AG10803 (cell line): ENCODE measurements at places on chromosomes 16 and 17.
A peak's percentile ranks its signal among the peaks of the same experiment; 100 is the strongest.

DNA sequence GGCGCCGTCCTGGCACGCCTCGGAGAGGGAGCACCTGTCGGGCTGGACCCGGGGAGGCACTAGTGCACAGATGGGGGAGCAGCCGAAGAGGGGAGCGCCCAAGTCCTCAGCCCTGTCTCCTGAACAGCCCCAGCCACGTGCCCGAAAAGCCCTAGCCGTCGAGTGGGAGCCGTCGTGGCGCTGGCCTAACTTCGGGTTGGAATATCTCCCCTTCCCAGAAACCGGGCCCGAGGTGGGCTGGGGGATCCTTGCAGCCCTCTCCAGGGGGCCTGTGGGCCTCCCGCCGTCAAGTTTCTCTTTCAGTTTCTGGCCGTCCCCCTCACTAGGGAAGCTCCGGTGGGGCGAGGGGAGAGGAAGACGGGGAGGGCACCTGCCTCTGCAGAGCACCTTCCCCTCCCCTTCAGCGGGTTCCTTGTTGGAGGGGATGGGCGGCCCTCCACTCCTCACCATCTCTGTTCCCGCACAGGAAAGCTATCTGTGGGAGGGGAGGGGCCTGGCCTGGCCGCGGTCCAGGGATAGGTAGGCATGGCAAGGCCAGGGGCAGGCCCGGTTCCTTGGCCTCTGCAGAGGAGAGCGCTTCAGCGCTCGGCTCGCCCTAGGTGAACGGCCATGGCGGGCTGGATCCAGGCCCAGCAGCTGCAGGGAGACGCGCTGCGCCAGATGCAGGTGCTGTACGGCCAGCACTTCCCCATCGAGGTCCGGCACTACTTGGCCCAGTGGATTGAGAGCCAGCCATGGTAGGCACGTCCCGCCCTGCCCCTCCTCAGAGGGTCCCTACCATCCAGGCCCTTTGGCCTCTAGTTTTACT lies 709 bp downstream of the STAT5A start:
- DNase-seq: no peak

GRCh38 chr17:16932611-16933010 lies 39.3 kb downstream of the TNFRSF13B start:
- no peak for DNase-seq

DNA sequence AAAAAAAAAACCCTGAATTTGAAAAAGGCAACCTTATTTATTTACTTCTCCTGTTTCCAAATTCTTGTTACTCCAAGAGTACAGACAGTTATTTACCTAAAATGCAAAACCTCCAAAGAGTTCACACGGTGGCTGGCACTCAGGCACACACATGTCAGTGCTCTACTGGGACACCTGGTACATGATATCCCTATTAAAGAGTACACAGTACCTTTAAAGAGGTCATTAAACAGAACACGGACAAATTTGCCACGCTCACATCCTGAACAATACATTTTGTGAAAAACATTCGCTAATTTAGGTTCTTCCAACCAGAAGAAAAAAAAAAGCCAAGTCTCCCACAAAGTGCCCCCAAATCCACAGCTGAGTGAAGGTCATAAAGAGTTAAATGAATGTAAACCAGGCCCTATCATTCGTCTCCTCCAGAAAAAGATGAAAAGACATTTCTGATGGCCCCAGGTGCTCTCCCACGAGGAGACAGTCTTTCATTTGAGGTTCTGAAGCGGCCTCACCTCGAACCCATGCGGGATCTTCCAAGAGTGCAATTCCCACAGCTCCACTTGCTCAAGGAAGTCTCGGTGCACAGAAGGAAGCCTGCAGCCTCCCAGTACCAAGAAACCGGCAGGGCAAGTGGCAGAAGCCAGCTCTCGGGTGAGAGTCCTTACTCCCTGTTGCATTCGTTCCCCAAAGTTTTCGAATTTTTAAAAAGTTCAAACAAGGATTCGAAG lies 993 bp downstream of the ERN1 start:
- DNase-seq: peak; percentile 53

GRCh38 chr16:80260906-80261311 lies 279.9 kb upstream of the DYNLRB2 start:
- no peak for DNase-seq

DNA sequence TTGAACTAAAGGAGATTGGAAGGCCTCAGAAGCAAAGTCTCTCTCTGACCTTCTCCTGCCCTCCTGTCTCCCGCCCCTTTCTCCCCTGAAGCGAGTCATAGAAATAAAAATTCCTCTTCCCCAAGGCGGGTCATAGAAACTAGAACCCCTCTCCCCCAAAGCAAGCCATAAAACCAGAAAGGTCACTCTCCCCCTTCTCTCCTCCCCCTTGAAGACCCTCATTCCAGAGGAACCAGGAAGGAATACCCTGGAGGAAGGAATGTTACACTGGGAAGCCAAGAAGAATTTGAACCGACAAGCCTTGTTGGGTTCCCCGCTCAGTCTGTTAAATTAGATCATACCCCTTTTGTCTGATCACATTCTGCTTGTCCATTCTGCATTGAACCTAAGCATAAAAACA lies 2.7 kb upstream of the GJC1 start:
- DNase-seq: no peak

DNA sequence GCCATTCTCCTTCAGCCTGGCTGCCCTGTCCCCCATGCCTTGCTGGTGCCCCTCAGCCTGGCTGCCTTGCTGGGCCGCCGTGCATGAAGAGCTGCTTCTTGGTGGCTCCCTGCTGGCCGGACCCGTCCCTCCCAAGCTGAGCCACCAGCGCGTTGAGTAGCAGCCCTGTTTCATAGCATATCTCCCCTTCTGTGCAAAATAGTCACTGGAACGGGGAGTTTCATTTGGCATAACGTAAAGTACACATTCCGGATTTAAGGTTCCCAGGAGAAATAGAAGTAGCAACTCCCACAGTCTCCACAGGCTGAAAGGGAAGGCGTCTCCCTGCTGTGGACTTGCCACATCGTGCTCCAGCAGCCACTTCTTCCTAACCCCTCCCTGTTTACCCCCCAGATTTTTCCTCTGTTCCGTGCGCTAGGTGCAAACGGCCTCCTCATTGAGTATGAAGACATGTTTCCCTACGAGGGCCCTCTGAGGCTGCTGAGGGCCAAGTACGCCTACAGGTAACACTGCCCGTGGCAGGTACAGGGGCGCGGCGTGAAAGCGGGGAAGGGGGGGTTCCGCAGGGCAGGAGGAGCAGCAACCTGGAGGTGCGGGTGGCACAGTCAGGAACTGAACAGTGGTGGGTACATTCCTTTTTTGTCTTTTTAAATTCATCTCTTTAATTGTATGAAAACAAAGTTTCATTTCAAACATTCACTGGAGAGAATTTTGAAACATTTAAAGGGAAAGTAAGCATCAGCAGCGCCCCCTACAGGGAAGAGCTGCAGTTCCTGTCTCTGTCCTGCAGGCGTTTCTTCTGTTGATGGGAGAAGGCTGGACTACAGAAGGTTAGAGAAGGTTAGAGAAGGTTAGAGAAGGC lies 5.8 kb upstream of the OGFOD3 start:
- peak; percentile 54 for DNase-seq

DNA sequence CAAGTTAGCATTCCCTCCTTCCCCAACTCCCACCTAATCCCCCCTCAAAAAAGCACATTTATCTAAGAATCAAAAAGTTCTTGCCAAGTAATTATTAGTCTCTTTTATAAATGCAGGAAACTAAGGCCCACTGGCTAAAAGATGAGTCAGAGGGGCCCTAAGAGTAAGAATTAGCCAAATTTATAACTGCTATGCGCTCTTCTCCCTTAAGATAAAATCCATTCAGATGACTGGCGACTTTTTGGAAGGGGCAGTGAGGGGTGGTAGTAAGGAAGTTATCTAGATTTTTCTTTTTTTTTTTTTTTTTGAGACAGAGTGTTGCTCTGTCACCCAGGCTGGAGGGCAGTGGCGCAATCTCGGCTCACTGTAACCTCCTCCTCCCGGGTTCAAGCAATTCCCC lies 17.1 kb downstream of the ZNF652 start:
- no peak for DNase-seq

GRCh38 chr16:53642094-53642493 lies 61.6 kb downstream of the RPGRIP1L start:
- no peak for DNase-seq

GRCh38 chr17:65750631-65751115 lies 189.2 kb upstream of the AXIN2 start:
- DNase-seq: peak; percentile 96

- no peak for DNase-seq
Measured at GRCh38 chr17:42136654-42137051, 14.0 kb downstream of the HSPB9 start.

GRCh38 chr17:42618442-42619150 lies 9.1 kb downstream of the TUBG1 start:
- no peak for DNase-seq

DNA sequence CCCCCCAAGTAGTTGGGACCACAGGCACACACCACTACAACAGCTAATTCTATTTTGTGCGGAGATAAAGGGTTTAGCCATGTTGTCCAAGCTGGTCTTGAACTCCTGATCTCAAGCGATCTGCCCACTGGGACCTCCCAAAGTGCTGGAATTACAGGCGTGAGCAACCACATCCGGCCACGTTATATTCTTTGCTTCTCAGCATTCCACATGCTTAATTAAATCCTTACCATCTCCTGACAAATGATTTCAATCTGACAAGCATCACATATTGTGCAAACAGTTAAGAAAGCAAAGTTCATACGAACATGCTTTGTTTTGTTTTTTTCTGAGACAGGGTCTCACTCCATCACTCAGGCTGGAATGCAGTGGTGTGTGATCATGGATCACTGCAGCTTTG lies 18.2 kb downstream of the HIGD1B start:
- peak; percentile 91 for DNase-seq

- no peak for DNase-seq
Measured at GRCh38 chr16:86998196-86999001, 318.8 kb downstream of the C16orf95 start.

- DNase-seq: peak; percentile 48
Measured at GRCh38 chr16:67428146-67428731, 2.7 kb upstream of the HSD11B2 start.

DNA sequence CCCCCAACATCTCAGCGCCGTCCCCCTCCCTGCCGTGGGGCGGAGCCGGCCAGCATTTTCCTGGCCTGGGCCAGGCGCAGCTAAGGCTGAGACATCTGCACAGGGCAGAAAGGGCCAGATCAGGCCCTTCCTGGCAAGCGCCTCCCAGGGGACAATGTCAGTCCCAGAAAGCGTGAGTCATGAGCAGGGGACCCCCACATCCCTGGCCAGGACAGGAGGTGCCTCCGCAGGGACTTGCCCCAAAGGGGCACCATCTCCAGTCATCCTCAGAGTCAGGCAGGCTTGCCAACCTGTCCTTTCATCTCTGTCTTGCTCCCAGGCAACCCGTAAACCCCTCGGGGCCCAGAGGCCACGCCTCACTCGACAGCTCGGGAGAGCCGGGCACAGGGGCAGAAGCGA lies 43.2 kb downstream of the SOCS1 start:
- no peak for DNase-seq

- no peak for DNase-seq
Measured at GRCh38 chr17:2961446-2961845, 102.0 kb downstream of the OR1D5 start.

DNA sequence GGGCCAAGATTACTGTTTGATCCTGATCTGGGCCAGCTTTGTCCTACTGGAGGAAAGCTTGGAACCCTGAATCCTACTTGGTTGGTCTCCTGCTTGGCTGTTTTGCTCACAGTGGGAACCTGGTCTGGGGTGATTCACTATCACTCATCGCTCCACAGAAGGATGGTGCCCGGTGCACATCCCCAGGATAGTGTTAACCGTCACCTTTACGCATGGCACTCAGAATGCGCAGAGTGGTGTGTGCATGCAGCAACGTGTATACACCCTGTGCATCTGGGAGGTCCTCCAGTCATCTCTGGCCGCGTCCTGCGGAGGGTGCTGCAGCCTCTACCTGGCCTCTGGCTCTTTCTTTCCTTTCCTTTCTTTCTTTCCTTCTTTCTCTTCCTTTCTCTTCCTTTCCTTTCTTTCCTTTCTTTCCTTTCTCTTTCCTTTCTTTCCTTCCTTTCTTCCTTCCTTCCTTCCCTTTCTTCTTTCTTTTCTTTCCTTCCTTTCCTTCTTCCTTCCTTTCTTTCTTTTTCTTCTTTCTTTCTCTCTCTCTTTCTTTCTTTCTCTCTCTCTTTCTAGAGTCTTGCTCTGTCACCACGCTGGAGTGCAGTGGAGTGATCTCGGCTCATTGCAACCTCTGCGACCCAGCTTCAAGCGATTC lies 13.1 kb downstream of the SOCS3 start:
- no peak for DNase-seq

DNA sequence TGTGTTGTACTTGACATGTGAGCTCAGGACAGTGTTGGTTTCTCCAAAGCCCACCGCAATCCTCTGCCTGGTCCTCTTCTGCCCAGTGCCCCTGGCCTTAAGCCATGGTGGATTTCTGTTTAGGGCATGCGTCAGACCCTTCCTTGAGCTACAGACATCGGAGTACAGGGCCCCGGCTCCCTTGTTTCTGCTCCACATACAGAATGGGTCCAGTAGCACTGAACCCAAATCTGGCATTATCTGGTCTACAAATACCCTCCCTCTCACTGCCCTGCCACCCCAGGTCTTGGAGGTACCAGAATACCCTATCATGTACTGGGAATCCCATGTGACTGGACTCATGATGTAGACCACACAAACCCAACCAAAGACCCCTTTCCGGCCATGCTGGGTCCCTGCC lies 27.4 kb upstream of the ZNHIT3 start:
- no peak for DNase-seq

DNA sequence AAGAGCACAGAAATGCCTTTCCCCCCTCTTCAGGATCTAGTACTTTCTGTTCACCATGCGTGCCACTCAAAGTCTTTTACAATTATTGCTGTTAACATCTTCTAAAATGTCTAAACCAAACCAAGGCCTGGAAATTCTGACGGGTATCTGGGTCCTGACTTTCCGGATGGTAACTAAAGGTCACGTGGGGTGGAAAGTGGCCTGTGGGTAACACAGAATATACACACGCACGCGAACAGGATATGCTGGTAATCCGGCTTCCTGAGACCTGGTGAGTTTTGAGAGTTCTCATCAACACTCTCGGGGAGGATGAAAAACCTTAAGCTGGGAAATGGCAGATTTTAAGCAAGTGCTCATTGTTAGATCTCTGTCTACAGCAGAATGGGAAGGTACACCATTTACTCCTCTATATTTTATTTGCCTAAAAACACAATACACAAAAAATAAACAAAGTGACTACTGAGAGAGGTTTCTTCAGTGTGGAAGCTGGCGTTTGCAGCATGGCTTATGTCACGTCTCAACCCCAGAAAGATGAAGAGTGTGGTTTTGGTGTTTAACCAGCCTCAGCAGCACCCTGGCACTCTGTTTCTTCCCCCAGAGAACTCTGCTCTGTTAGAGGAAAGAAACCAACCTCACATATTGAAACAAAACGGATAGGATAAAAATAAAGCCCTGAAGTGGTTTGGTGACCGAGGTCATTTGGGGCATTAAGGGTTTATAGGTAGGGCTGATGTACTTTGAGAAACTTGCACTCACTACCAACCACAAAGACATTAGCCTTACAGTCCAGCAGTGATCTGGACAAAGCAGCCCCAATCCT lies 37.3 kb downstream of the SMG6 start:
- no peak for DNase-seq

DNA sequence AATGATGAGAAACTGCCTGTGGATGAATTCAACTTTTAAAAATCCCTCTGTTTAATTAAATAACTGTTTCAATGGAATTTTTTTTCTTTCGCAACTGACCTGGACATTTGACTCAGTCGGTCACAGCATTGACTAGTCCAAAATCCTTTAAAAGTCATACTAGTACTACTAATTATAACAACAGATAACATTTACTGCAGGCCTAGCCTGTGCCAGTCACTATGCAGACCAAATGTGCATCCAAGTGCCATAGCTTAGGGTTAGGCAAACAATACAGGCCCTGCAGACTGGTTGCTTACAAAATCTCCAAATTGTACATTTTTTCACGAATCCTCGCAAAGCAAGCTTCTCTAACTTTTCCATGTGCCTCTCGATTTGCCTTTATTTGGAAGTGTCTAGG lies 56.6 kb downstream of the MYOCD start:
- DNase-seq: no peak
